ENCODE measurements at places on chromosomes 7 and 10.
A peak's percentile ranks its signal among the peaks of the same experiment; 100 is the strongest.

DNA sequence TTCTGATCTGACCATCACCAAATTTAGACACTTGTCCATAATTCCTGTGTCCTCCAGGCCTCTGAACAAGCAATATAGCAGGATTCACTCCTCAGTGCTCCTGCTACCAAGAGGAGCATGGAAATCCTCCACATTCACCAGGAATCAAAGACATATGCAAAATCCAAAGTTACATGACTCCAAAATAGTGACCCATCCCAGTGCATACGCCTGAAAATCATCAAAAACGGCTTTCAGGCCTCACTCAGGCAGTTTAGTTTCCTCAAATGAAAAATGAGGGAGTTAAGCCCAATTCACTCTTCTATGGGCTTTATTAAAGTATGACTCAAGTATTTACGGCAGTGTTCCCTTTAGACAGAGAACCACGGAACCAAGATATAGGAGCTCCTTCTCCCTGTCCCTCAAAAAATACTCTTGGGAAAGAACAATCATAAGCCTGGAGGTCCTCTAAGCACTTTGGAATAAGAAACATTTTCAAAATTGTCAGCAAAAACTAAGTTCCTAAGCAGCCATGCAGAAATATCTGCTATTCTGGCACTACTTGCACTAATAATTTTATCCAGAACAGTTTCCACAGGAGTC is 240.7 kb downstream of the PARD3 start:
- no peak for DNase-seq

DNA sequence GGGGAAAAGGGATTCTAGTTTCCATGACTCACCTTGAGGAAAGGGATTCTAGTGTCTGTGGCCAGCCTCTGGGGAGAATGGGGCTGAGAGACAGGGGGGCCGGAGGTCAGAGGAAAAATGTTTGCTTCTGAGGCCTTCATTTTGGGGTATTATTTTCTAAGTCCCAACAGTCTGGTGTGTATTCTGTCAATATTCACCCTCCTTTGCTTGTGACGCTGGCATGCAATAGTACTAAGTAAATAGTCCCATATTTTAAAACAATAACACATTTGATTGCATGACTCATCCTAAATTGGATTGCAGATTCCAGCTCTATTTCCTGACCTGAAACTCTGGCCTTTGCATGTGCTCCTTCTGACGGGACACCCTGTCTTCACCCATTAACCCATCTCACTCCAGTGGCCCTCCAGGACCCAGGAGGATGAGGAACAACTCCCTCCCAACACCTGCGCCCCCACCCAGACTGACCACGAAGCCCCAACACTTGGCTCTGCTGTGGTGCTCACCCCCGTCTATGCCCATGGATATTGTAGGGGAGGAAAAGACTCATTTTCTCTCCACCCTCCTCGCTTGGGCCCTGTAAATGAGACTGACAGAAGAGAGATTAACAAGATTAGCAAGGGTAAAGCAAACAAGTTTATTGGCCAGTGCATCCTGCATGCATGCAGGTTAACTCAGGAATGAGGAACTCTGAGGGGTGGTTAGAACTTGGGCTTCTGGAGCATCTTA is 495.6 kb upstream of the KLF6 start:
- no peak for DNase-seq

DNA sequence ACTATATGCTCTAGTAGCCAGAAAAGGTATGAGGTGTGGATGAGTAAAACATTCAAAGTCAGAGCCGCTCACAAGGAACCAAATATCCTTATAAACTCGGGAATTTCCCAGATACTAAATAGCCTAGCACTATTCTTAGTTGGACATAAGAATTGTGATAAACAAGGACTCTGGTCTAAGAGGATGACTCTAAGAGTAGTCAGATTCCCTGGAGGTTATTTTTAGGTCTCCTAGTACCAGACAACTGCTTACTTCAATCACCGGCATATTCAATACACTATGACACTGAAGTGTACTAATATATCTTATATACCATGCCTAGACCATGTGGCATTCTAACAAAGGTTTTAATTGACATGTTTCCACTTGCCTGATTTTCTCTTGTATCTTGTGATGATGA is 56.5 kb downstream of the LMBR1 start:
- DNase-seq: no peak

DNA sequence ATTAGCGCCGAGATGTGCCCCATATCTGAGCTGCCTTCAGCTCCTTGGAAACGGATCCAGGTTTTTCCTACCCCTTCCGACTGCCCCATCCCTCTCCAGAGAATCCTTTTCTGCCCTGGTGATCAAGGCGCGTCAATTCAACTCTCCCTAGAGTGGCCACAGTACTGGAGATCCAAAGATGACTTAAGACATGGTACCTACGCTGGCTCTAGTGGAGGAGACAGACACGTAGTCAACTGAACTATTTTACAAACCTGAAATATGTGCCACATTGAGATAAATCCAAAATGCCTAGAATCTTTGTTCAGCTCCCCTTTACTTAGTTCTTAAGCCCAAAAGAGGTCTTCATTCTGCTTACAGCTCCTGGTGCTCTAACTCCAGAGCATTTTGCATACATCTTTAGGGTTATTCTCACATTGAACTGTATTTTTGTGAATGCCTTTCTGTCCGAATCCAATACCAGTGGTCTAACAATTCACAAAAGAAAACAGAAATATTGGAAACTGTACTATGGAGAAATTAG is 444 bp upstream of the TNPO3 start:
- DNase-seq: no peak

DNA sequence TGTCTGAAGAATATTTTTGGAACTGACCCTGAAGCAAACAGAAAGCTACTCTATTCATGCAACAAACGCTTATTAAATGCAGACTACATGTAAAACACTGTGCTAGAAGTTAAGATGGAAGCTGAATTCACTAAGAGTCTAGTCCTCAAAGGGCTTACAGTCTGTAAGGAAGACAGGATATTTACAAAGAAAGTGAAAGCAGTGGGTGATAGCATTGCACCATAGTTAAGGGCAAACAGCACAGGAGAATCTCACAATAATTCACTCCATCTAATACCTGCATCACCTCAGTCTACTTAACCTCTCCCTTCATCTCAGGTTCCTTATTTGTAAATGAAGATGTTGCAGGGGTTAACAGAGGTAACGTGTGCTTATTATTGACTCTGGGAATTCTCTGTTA is 360.0 kb upstream of the AOAH start:
- no peak for DNase-seq

GRCh38 chr10:92290076-92290836 is 622 bp downstream of the CPEB3 start:
- DNase-seq: peak; percentile 4

GRCh38 chr7:10128748-10129147 is 844.9 kb upstream of the PHF14 start:
- no peak for DNase-seq

- DNase-seq: peak; percentile 7
Observed at GRCh38 chr7:151626422-151627115, 106.9 kb upstream of the RHEB start.

DNA sequence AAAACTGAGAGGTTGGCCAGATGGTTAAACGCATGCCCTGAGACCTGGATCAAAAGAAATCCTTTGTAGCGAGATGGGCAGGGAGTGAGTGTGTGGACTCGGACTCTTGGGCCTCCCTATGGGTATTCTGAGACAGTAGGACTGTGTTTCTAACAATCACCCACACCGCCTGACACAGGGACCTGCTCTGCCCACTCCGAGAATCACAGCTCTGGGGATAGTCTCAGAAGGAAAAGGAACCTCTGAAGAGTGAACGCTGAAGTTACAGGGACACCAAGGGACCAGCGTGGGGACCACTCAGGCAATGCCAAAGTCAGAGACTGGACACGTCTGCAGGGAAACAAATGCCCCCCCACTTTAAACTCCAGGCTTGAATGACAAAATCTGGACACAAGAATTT is 242.1 kb upstream of the TCERG1L start:
- DNase-seq: no peak

- no peak for DNase-seq
Observed at GRCh38 chr7:111671927-111672326, 109.6 kb upstream of the IMMP2L start.

GRCh38 chr10:44395396-44395795 is 10.5 kb upstream of the CXCL12 start:
- DNase-seq: no peak

DNA sequence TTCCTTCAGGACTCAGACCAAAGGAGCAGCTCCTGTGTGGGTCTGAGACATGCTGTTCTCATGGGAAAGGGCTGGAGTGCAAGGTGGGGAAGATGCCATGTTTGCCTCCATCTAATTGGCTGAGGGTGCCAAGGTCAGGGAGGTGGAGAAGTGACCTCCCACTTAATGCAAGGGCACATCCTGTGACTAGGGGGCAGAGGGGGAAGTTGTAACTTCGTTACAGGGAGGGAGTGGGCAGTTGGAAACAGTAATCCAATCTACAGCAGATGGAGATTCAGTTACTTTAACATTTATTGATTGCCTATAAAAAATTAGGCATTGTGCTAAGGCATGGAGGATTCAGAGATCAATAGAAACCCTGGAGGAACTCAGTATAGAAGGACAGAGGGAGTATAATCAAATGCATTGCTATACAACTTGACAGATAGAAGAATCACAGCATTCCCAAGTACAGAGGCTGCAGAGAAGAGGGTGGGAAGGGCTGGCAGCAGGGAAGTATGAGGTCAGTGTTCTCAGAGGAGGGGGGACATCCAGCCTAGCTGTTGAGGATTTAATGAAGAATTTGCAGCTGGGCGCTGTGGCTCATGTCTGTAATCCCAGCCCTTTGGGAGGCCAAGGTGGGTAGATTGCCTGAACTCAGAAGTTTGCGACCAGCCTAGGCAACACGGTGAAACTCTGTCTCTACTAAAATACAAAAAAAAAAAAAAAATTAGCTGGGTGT is 75.9 kb downstream of the CCNY start:
- no peak for DNase-seq

DNA sequence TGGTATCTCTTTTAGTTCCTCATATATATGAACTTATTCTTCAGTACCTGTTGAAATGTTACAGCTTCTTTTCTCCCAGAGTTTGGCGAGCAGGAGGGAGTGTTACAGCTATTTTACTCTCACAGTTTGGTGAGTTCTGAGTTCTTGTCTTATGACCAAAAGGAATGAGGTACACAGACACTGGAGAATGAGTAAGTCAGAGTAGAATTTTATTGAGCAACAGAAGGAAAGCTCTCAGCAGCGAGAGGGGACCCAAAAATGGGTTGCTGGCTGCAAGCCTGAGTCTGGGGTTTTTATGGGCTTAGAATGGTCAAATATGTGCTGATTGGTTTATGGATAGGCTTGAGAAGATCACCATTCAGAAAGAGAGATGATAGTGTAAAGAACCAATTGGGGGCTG is 175.2 kb downstream of the CDK14 start:
- no peak for DNase-seq

All from stimulated activated CD4-positive, alpha-beta T cell treated with anti-CD3 and anti-CD28 coated beads, Interleukin-1b, Interleukin-23, amount 100 ng/mL, for 24 hours (primary cell).